ENCODE measurements at places on chromosomes 7 and 10.

- DNase-seq, result no peak
Measured at GRCh38 chr10:14820010-14820774, 17.6 kb downstream of the CDNF start.

- DNase-seq, result no peak
Measured at GRCh38 chr10:3123571-3124411, 48.8 kb downstream of the PITRM1 start.

- DNase-seq, result no peak
Measured at GRCh38 chr10:54159924-54160323, 641.1 kb downstream of the PCDH15 start.

DNA sequence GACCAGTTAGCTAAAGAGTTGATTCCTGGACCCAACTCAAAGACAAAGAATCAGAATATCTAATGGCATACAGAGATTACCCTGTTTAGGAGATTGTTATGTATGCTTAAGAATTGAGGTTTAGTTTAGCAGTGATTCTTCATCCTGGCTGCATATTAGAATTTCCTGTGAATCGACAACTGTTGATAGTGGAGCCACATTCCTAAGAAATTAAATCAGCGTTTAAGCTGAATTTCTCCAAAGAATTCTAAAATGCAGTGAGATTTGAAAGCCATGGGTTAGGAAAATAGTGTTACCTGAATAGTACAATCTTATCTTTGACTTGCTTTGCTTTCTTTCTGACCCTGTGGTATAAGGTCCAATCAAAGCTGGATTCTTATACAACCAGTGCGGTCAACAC lies 16.4 kb upstream of the FERD3L start:
- DNase-seq, result no peak

DNA sequence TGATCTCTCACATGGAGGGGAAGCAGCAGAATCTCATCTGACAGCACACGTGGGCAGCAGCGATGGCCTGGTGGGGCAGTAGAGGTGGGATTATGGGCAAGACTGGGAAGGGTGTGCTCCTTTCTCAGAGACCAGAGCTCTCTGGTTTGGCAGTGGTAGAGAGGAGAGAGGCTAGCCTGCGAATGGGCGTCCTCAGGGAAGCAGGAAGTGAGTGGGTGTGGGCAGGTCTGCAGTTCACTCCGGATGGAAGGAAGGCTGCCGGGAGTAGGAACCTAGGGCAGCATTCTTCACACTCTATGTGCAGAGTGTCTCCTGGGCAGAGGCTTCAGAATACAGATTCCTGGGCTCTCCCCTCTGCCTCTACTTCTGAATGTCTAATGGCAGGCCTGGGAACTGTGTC lies 162.8 kb upstream of the BMPER start:
- no peak for DNase-seq

GRCh38 chr7:96114190-96114589 lies 207.7 kb downstream of the SLC25A13 start:
- DNase-seq, result no peak

DNA sequence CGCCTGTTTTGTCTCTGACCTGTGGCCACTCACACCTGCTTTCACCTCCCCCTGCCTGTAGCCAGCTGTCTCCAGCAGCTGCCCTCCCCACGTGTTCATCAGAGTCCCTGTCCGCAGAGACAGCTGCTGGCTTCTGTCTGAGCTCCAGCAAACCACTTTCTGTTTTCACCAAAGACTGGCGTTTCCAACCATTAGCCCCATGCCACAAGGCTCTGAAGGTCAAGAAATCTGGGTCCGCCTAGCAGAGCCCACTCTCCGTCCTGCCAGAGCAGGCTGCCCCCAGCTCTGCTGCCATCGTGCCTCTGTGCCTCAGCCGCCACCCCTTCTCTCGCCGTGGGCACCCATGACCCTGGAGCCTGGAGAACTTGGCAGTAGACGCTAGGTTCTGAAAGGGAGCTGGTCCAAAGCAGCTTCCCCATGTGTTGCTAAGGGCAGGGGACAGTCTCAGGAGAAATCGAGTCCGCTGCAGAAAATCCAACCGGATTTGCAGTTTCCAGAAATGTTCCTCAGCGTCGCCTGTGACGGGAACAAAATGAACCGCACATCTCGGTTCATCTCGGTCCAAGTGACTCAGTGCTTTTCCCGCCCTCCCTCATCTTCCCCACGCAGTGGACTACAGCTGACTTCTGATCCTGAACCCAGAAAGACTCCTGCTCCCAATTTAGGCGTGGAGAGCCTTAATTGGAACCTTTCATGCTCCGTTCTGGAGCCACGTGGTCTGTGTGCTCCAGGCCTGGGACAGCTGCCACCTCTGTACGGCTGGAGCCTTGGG lies 28.0 kb downstream of the TMEM120A start:
- DNase-seq, result no peak

- DNase-seq, result no peak
Measured at GRCh38 chr7:141949911-141950310, 3.1 kb upstream of the CLEC5A start.

GRCh38 chr7:20331910-20332813 lies 1.5 kb downstream of the ITGB8 start:
- DNase-seq, result no peak

DNA sequence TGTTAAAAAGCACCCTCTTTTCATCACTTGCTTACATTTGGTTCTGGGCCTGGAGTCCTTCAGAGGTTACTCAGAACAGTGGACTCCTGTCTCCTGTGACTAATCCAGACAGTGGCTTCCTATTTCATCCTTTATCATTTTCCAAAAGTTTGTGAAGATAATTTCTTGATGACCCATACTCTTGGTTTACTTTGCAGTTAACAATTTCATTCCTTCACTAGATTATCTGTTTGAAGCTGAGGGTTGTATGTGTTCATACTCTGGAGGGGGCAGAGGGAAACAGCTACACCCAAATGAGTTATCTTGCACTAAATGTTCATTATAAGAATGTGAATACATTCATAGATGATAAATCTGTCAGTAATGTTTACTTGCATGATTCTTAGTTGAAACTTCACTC lies 124.7 kb downstream of the ZNF248 start:
- no peak for DNase-seq

GRCh38 chr10:49172061-49172776 lies 16.0 kb downstream of the TMEM273 start:
- DNase-seq, result no peak

DNA sequence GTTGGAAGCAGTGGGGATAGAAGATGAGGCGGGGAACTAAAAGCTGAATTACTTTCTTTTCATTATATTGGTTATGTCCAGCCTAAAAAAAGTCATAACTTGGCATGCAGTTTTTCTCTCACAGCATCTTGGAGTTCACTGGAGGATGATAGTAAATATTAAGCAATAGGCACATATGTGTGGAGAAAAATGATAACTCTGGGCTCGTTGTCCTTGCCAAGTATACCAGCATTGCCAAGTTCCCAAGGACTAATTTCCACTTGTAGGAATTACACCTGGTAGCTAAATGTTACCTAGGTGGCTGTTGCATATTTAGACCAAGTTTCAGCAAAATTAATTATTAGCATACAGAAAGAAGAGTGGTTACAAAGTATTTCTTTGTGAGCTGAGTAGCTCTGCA lies 1007.6 kb downstream of the ANKRD7 start:
- no peak for DNase-seq

DNA sequence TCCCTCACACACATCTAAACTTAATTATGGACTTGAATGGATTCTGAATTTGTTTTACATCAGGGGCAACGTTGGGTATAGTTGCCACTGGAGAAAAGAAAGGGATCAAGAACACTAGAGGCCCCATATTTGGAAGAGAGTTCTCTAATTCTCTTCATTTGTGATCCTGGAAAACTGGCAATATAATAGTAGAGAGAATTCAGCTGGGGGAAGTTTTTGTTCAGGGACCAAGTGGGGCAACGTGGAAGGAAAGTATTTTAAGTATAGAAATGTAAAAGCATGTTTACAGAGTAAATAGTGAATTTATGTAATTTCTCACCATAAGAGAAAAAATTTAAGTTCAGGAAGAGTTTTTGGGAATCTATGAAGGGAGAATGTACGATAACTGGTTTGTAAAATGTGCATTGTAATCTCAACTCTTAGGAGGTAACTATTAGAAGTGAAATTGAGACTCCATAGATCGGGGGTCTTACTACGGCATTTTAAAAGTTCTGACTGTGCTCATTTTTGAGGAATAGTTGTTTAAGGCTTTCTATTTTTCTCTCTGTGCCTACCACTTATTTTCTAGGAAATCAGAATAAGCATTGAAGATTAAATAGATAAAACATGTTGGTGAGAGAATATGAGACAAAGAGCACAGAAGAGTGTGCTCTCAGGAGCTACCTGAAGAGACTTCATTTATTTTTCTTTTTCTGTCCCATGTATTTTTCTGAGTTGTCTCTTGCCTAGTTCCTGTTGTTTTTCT lies 3.4 kb downstream of the SDHAF3 start:
- no peak for DNase-seq

DNA sequence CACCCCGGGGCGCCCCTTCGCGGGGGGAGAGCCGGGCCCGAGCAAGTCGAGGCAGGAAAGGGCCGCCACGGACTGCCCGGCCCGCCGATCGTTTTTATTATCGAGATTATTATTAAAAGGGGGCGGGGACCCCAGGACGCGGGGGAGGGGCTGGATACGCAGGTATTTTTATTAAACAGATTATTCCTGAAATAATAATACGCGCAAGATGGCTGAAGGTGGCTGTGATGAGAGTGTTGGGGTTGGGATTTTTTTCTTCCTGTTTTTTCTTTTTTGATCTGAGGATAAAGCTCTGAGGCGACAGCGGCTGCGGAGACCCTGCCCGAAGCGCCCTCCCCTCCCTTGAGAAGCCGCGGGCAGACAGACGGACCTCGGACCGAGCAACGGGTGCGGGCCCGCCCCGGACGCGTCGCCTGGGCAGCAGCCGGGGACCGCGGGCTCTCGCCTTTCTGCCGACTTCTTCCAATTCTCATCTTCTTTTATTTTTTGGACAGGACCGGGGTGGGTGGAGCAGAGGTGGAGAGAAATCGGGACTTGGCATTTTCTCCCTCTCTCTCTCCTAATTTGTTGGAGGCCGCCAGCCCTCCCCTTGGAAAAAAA lies 1.4 kb upstream of the TRIM8 start:
- DNase-seq, result peak; percentile 85

GRCh38 chr7:142445019-142445686 lies 187.3 kb upstream of the PRSS58 start:
- peak; percentile 72 for DNase-seq

DNA sequence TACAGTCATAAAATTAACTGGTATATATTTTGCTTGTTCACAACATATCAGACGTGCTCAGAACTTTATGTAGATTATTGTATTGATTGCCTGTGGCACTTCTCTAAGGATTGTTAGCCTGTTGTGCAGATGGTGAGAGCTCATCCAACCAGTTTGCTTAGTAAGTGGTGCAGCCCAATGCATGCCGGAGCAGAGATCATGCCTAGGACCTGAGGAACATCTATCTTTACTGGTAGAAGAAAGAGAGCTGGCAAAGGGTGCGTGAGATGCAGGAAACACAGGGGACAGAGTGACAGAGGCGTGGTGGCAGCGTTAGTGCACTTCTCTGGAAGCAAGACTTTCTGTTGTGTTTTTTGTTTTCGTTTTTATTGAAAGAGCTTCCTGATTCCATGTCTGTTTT lies 35.9 kb downstream of the CCM2 start:
- DNase-seq, result no peak

DNA sequence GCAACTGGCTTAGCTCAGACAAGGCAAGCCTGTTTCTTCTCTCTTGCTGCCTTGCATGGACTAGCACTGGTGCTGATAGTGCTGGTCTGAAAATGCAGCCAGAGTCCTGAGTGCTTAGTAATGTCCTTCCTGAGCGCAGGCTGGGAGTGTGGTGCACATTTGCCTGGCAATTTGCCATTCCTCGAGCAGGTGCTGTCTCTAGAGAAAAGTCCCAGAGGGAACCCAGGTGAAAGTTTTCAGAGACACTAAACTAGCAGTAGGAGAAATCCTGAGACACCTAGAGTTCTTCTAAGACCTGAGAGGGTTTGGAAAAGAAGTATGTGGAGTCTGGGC lies 1.9 kb downstream of the SFTPD start:
- no peak for DNase-seq

DNA sequence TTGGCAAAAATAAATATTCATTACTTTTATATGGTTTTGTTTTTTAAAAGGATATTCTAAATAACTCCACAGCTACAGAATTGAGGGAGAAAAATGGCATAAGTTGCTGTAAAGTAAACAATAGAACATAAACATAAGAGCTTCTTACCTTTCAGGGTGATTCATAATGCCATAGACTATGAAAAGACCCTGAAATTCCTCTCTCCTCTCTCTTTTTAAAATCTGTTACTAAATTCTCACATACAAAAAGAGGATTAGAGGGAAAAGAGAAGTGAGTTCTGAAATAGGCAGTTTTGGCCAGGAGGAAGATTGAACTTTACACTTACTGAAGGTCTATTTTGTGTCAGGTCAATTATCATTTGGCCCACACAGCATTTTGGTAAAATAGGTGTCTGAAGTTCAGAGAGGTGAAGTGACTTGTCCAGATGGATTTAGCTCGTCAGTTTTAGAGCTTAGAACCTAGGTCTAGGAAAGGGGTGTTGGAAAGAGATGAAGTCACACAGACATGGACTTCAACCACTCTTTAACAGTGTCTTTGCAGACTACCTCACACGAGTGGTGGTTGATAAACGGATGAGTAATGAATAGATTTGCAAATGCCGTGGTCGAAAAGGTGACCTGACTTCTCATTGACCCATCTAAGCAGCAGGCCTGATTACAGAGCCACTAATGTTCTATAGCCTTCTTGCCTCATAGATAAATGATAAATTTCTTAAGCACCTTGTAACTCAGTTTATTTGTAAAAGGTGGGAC lies 190.6 kb upstream of the CCDC6 start:
- DNase-seq, result no peak

DNA sequence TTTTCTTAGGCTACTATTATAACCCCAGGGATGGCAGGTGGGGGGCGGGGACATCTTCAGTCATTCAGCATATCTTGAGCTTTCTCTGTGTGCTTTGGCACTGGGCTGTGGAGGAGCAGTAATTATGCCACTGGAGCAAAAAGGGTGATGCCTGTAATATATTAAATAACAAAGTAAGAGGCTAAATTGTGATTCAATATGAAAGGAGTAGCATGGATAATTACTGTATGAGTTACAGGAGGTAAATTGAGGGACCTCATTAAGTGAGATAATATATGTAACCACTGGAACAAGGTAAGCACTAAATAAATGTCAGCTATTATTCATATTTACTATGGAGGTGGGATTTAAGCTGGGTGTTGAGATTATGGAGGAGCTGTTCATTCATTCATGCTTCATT lies 3.3 kb upstream of the STN1 start:
- no peak for DNase-seq

DNA sequence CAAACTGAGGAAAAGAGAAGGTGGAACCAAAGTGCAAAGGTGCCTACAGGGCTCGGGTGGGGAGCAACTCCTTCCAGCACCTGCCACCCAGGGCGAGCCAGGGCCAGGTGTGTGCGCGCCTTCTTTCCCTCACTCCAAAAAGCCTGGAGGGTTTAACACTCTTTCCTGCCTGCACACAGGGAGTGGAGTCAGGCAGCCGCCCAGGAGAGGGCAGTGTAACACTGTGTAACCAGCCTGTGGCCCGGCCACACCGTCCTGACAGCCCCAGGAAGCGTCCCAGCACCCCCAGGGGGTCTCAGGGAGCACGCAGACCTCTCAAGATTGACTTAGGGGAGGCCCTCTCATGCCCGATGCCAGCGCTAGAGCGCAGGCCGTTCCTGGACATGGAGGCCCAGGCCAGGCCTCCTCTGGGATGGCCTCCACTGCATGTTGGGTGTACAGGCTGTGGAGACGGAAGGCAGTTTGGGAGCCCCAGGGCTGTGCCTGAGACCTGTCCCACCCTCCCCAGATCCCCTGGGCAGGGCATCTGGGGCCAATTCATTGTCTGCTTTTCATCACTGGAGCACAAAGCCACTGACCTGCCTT lies 13.4 kb downstream of the BRI3 start:
- peak; percentile 68 for DNase-seq

GRCh38 chr7:119879835-119880234 lies 393.1 kb upstream of the KCND2 start:
- DNase-seq, result no peak

- DNase-seq, result peak; percentile 84
Measured at GRCh38 chr10:17003151-17003550, 126.5 kb downstream of the CUBN start.
